ENCODE measurements at places on chromosomes 4 and X.
A peak's percentile ranks its signal among the peaks of the same experiment; 100 is the strongest.

- no peak for DNase-seq
Observed at GRCh38 chrX:134013092-134013497, 27.7 kb upstream of the GPC3 start.

DNA sequence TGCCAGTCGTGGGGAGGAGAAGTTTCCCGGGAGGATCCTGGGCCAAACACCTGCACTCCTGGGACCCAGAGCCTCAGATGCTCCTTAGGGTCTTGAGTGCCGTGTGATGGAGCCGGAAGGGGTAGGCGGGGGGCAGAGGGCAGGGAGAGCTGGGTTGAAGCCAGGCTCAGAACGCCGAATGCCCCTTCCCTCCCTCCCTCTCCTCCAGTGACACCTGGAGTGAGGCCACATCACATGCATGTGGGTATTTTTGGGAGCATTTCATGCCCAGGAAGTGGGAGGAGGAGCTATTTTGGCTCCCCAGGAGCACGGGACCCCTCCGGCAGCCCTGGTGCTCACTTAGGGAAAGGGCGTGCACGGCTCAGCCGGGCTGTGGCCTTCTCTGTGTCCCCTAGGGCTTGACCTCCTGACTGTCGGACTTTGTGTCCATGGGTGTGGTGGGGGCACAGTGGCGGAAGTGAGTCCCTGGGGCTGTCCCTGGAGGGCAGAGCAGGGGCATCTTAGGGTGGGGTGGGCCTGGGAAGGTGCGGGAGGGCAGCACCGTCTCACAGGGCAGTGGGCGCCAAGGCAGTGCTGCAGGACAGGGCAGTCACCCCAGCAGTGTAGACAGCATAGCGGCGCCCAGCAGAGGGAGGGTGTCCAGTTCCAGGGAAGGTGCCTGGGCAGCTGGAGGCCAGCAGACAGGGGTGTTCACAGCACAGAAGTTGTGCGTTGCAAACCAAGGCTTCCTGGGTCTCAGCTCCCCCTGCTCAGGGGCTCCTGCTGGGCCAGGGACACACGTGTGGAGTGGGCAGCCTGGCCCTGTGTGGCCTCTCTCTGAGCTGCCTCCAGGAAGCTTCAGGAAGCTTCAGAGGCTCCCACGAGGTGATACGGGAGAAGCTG is 4.9 kb upstream of the CPLX1 start:
- no peak for DNase-seq

DNA sequence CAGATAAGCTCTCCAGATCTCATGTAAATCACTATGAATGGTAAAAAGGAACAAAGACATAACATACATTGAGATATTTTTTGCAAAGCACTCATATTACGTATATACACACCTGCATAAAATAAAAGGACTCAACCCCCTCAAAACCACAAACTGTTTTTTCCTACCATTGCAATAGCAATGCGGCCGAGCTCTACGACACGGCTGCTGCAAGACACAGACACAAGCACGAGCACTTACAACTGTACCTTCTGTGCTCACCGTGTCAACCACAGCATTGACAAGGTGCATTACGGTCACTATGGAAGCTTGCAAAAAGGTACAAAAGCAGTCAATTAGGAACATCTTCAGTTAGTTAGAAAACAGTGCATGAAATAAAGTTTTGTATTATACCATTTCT is 37.1 kb upstream of the MTNR1A start:
- no peak for DNase-seq

DNA sequence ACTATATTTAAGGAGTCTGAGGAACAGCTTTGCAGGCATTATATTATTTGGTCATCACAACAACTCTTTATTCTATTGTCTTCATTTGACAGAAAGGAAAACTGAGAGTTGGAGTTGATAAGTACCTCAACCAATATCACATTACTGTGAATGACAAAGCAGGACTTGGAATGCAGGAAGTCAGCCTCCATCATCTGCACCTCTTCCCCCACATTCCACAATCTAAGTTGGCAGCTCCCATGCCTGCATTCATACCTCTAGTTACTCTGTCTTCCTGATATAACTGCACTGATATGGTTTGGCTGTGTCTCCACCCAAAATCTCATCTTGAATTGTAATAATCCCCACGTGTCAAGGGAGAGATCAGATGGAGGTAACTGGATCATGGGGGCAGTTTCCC is 356.7 kb downstream of the GALNTL6 start:
- no peak for DNase-seq

DNA sequence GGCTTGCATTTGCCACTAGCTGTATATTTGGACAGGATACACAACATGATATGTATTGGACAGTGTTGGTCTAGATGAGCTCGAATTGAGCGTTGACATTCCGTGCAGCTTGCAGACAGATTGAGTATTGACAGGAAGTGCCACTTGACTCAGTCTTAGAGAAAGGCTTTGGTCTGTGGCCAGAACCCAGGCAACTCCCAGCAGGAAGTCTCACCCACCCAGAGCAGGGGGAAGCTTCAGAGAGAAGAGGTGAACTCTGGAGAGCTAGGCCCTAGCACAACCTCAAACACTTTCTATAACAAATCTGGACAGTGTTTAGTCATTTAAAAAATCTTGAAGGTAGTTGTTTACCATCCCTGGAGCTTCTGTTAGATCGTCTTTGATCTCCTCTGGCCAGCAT is 280.5 kb downstream of the FBXW7 start:
- DNase-seq = no peak

- DNase-seq = no peak
Observed at GRCh38 chr4:182242787-182243186, 415 bp upstream of the TENM3 start.

- no peak for DNase-seq
Observed at GRCh38 chr4:182537031-182537795, 294.0 kb downstream of the TENM3 start.

DNA sequence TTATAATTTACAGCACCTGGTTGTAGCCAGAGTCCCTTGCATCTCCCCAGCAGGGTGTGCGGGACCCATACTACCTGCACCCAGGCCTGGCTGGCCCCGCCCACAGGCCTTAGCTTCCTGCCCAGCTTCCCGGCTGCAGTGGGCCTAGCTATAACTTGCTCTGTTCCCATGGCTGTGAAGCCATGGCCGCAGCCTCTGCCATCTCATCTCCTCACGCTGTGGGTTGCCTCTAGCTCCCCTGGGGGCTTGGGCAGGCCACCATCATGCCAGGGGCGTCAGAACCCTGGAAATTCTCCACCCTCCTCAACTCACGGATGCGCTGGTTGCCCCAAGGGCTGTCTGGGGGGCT is 26.1 kb upstream of the SORBS2 start:
- DNase-seq = no peak

GRCh38 chr4:130183766-130184165 is 1087.8 kb downstream of the C4orf33 start:
- DNase-seq = no peak

GRCh38 chr4:28357990-28358389 is 1497.3 kb downstream of the STIM2 start:
- DNase-seq = no peak

DNA sequence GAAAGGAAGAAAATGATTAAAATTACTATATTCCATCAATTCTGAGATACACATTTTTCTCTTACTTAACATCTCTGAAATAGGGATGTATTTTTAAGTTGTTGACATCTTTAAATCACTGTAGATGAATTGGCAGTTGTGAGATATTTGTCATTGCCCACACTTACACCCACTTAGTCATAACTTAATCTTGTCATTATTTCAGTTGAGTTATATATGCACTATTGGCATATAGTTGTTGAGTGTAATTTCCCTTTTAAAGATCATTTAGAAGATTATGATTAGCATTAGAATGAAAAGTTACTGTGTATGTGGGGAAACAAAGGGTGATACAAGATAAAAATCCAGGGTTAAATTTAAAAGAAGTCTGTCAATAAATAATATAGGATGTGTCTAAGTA is 2.2 kb downstream of the AIMP1 start:
- DNase-seq = no peak

- no peak for DNase-seq
Observed at GRCh38 chr4:59818656-59819055, 1381.5 kb upstream of the ADGRL3 start.

- DNase-seq = no peak
Observed at GRCh38 chrX:10569946-10570345, 50.4 kb downstream of the MID1 start.

DNA sequence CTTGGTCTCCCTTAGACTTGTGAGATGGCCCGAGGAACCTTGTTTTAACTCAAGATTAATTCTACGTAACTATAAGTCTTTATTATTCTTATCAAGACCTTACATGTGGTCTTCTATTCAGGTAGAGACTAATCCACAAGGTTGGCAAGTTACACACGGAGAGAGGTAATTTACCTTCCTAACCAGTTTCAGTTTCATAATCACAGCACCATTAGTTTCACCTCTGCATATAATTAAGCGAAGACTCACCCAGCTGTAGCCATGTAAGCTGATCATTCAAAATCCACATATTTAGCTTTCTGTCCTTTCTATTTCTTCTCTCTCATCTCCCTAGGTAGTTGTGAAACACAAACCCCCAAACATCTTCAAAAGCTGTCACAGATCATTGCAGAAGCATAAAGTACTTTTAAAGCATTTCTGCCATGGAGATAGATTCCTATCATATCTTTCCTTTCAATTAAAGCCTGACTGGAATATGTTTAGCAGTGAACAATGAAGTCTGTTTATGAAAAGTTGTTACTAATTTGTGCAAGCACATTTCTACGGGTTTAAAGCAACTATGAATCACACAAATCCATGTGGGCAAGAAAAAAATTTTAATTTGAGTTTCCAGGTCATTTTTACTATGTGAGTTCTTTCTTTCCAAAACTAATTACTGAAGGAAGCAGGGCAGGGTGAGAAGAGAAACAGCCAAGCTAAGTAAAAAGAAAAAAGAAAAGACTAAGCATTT is 78.5 kb downstream of the BTC start:
- peak; percentile 83 for DNase-seq

DNA sequence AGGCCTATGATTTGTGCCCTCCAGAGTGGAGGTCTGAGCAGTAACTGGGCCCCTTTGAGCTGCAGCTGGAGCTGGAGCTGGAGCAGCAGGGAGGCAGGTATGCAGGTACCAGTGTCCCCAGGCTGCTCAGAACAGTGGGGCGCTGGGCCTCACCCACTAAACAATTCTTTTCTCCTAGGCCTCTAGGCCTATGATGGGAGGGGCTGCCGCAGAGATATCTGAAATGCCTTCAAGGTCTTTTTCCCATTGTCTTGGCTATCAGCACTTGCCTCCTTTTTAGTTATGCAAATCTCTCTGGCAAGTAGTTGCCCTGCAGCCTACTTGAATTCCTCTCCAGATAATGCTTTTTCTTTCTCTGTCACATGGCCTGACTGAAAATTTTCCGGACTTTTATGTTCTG is 79.7 kb upstream of the OTUD4 start:
- DNase-seq = no peak

GRCh38 chrX:120794525-120794975 is 81.1 kb downstream of the CT47B1 start:
- DNase-seq = no peak

GRCh38 chr4:71559957-71560571 is 221.2 kb downstream of the SLC4A4 start:
- DNase-seq = peak; percentile 66

DNA sequence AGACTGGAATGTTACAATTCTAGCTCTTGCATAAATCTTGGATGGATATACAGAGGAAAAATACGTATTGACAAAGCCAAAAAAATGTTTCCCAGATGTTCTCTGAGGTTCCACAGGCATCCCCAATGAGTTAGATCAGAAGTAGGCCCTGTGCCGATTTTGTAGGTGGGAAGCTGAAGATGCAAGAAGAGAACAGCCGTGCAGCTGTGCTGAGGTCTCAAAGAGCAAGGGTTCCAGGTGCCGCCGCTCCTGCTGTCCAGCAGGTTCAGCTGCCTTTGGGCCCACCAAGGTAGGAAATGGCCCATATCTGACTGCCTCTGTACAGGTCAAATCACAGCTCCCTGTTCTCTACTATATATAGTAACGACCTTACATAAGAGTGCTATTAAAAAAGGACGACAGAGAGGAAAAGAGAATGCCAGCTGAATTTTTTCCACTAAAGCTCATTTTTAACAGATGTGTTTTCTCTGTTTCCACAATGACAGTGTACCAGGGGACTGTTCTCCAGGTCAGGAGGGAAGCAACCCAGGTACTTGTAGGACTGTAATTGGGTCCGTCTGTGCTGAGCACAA is 155.6 kb downstream of the CBR4 start:
- DNase-seq = no peak

- DNase-seq = no peak
Observed at GRCh38 chr4:15855804-15856475, 77.8 kb downstream of the CD38 start.

GRCh38 chr4:100823066-100823992 is 305.5 kb upstream of the EMCN start:
- DNase-seq = peak; percentile 30

- DNase-seq = peak; percentile 61
Observed at GRCh38 chr4:52051615-52052474, 741 bp downstream of the SPATA18 start.

- no peak for DNase-seq
Observed at GRCh38 chr4:27016551-27016950, 155.9 kb downstream of the STIM2 start.

DNA sequence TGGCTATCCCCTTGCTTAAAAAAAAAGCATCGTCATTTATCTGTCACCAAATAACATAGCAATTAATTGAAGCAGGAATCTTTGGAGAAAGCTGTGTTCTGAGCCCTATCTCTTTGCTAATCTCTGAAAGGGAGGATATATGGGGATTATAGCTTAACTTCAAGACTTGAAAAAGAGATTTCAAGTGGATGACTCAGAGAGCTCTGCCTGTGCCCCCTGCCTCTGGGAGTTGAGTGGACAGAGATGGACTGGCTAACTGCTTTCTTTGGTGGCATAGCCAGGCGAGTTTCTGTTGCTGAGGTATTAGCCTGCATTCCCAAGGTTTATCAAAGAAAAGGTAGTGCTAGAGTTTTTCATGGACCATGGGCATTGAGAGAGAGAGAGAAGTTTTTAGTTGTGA is 91.6 kb downstream of the DDIT4L start:
- peak; percentile 68 for DNase-seq
